ENCODE measurements at places on chromosomes 16 and 17. TPM values are rescaled to one million over a fixed set of nuclear protein-coding genes. Genes with fewer than 3 reads are reported as not detected.

DNA sequence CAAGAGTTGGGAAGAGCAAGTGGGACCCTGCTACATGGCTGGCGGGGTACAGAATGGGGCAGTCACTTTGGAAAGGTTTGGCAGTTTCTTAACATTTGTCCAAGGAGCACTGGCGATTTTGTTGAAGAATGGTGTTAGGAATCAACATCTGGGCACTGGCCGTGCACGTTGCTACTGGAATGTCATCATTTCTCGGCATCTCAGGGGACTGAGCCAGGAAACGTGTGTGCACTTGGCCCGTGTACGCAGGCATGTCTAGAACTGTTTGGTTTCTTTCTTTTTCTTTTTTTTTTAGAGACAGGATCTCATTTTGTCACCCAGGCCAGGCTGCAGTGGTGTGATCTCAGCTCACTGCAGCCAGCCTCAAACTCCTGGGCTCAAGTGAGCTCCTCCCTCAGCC, 17.3 kb upstream of the FOXK2 start:
- H3K36me3 ChIP-seq = no peaks in the 10 kb centered on the region
- peaks cover 18% of the 10 kb centered on the region for H3K4me1 ChIP-seq
- H3K27me3 ChIP-seq = no peaks in the 10 kb centered on the region
- no peak overlapping the region for H3K4me3 ChIP-seq
- H3K27ac ChIP-seq = no peak overlapping the region
- no peak for DNase-seq

GRCh38 chr16:30085247-30085646, 6.5 kb downstream of the TBX6 start:
- H3K27ac ChIP-seq = no peak overlapping the region
- peaks cover 3% of the 10 kb centered on the region for H3K4me1 ChIP-seq
- DNase-seq = no peak
- H3K27me3 ChIP-seq = no peaks in the 10 kb centered on the region
- H3K4me3 ChIP-seq = no peak overlapping the region

SLC13A2 gene
- total RNA-seq = not detected

LRRC37A gene
- 1.7 TPM for total RNA-seq

- no peaks in the 10 kb centered on the region for H3K36me3 ChIP-seq
- peaks cover 12% of the 10 kb centered on the region for H3K4me1 ChIP-seq
- H3K4me3 ChIP-seq = no peak overlapping the region
- no peak for DNase-seq
- H3K27ac ChIP-seq = no peak overlapping the region
Measured at GRCh38 chr17:50853781-50854180, 12.4 kb downstream of the TOB1 start.

DNA sequence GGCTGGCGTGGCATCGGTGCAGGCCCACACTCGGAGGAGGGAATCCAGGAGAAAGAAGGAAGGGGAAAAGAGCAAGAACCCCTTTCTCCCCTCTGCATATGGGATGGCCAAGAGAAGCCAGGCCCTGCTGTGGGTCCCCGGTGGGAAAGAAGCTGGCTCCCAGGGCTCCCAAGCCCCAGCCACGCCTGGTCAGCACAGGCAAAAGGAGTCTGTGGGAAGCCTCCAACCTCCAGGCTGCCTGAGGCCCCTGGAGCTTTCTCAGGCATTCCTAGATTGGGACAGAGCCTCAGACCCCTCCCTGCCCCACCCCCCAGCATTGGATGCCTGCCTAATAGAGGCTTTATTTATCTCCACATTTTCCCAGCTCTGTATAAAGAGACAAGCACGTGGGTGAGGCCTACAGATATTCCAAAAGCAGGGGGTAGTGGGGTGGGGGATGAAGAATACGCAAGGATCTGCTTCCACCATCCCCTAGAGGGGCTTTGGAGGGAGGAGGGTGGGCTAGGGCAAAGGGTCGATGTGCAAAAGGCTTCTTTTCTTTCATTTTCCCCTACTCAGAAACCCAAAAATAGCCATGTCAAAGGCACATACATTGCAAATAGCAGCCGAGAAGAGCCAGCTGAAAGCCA, 56.4 kb downstream of the MPRIP start:
- H3K27ac ChIP-seq = no peak overlapping the region
- H3K4me3 ChIP-seq = no peak overlapping the region
- no peaks in the 10 kb centered on the region for H3K27me3 ChIP-seq
- DNase-seq = no peak

TAT gene
- total RNA-seq = not detected

DNA sequence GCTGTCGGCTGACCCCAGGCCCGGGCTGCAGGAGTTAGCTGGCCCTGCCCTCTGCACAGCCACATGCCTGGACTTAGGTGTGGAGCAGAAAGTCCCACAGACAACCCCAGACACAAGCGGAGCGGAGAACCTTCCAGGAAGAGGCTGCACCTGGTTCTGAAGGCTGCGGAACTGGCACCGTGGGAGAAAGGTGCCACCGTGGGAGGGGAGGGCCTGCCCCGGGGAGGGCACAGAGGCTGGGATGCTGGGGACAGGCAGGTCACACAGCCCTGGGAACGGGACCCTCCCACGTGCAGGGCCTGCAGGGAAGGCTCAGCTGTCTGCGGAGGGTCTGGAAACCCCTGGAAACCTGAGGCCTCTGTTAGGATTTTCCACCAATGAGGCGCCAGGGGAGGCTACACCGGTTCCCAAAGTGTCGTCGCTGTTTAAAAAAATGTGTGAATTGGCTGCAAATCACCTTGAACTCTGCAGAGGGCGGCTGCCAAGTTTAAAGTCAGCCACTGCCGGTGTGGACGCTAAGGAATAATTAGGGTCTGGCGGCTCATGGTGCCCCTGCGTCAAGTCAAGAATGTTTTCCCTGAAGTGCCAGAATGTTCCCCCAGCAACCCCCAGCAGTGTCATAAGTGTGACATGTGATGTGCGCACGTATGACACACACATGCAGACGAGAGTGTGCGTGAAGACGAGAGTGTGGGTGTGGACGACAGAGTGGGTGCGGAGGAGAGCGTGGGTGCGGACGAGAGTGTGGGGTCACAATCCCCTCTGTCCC, 50.9 kb upstream of the PABPN1L start:
- no peaks in the 10 kb centered on the region for H3K36me3 ChIP-seq
- no peak for DNase-seq
- no peak overlapping the region for H3K27ac ChIP-seq

- DNase-seq = peak; percentile 15
- no peak overlapping the region for H3K4me3 ChIP-seq
Measured at GRCh38 chr16:31705371-31705770, 168.2 kb upstream of the ZNF267 start.

- no peak overlapping the region for H3K4me3 ChIP-seq
- H3K27ac ChIP-seq = no peak overlapping the region
- H3K4me1 ChIP-seq = peaks cover 3% of the 10 kb centered on the region
- no peaks in the 10 kb centered on the region for H3K36me3 ChIP-seq
- no peaks in the 10 kb centered on the region for H3K27me3 ChIP-seq
Measured at GRCh38 chr17:20992987-20993862, 49.6 kb downstream of the USP22 start.

GRCh38 chr17:78346605-78347250, 13.1 kb downstream of the SOCS3 start:
- no peak overlapping the region for H3K4me3 ChIP-seq
- no peak for DNase-seq
- H3K27me3 ChIP-seq = no peaks in the 10 kb centered on the region
- H3K27ac ChIP-seq = no peak overlapping the region

GRCh38 chr16:70675851-70676513, 9.9 kb downstream of the MTSS2 start:
- DNase-seq = no peak
- no peaks in the 10 kb centered on the region for H3K4me1 ChIP-seq
- H3K27ac ChIP-seq = no peak overlapping the region
- no peaks in the 10 kb centered on the region for H3K36me3 ChIP-seq

ZCCHC14 gene
- total RNA-seq = not detected

TSPAN10 gene
- 1.7 TPM for total RNA-seq

GRCh38 chr16:70729292-70729691, 43.4 kb upstream of the MTSS2 start:
- no peaks in the 10 kb centered on the region for H3K27me3 ChIP-seq
- H3K27ac ChIP-seq = no peak overlapping the region
- no peaks in the 10 kb centered on the region for H3K36me3 ChIP-seq
- no peaks in the 10 kb centered on the region for H3K4me1 ChIP-seq

- H3K4me1 ChIP-seq = peaks cover 18% of the 10 kb centered on the region
- no peak overlapping the region for H3K4me3 ChIP-seq
- no peaks in the 10 kb centered on the region for H3K27me3 ChIP-seq
- H3K36me3 ChIP-seq = no peaks in the 10 kb centered on the region
Measured at GRCh38 chr17:68302066-68302564, 10.8 kb downstream of the ARSG start.

DNA sequence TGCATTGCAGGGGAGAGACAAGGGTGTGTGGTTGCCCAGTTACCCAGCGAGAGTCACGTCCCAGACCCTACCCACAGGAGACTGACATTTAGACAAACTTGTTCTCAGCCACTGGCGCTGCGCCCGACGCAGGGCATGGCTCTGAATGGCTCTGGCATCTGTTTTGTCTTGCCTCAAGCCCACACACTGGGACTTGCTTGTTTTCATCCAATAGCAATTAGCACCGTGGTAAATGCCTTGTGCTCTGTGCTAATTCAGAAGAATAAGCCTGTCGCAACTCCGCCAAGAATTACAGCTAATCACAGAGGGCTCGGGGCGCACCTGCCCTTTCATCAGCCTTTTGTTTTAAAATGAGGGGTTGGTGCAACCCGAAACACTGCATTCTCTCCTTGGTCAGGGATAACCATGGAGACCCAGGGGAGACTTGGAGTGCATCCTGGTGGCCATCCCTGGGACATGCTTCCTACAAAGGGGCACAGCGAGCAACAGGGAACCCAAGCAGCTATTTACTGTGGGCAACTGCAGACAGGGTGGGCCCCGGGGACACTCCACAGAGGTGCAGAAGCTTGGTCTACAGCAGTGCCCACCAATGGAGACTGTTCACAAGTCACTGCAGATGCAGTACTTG, 220.6 kb upstream of the ZFHX3 start:
- H3K36me3 ChIP-seq = no peaks in the 10 kb centered on the region
- no peak overlapping the region for H3K27ac ChIP-seq
- H3K27me3 ChIP-seq = no peaks in the 10 kb centered on the region
- H3K4me1 ChIP-seq = no peaks in the 10 kb centered on the region

DNA sequence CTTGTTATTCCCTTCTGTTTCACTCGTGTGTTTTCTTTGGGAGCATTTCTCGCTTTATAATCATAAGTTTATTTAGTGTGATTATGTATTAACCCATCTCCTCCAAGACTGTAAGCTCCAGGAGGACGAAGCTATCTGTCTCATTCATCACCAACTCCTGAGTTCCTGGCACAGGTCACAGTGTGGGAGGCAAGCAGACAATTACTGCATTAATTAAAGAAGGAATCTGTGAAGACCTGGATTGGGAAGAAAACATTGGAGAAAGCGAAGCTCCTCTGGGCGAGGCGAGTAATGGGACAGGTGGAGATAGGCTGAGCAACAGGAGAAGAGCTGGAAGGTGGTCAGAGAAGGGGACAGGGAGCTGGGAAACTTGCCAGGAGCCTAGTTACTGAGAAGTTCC, 7.8 kb upstream of the CAMKK1 start:
- no peaks in the 10 kb centered on the region for H3K36me3 ChIP-seq
- H3K27ac ChIP-seq = no peak overlapping the region
- no peak overlapping the region for H3K4me3 ChIP-seq
- no peak for DNase-seq
- H3K27me3 ChIP-seq = no peaks in the 10 kb centered on the region
- H3K4me1 ChIP-seq = peaks cover 5% of the 10 kb centered on the region

GRCh38 chr17:46847204-46848191, 3.9 kb upstream of the WNT9B start:
- no peak overlapping the region for H3K27ac ChIP-seq
- no peaks in the 10 kb centered on the region for H3K36me3 ChIP-seq
- H3K27me3 ChIP-seq = no peaks in the 10 kb centered on the region
- DNase-seq = no peak
- no peaks in the 10 kb centered on the region for H3K4me1 ChIP-seq
- no peak overlapping the region for H3K4me3 ChIP-seq

NEUROD2 gene
- not detected for total RNA-seq

GRCh38 chr17:3647769-3648555, 11.4 kb downstream of the CTNS start:
- peaks cover 24% of the 10 kb centered on the region for H3K4me1 ChIP-seq
- DNase-seq = peak; percentile 80
- peaks cover 6% of the 10 kb centered on the region for H3K36me3 ChIP-seq
- no peak overlapping the region for H3K4me3 ChIP-seq

IL17C gene
- not detected for total RNA-seq

DNA sequence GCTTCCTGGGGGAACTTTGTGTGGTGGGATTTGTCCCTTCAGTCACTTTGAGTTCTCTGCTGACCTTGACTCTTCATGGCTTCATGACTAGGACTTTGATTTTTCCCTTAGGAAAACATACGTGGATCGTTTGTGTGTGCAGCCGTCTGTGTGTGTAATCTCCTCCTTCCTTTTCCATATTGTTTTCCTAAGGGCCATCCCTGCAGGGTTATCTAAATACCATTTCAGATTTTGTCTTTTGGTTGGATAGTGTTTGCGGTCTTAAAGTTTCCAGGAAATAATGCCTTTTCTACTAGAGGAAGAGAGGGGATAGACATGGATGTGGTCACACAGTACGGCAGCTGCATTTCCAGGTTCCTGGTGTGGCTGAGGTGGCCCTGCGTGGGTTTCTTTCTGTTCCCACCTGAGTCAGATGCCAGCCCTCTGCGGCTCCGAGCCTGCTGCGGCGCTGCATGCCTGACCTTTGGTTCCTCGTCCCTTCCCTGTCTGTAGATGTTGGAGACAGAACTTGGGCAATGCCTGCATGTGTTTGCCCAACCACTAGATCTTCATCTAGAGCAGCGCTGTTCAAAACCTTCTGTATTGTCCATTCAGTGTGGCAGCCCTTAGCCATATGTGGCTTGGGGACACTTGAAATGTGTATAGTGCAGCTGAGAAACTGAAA, 72.0 kb upstream of the LGALS9 start:
- H3K4me3 ChIP-seq = no peak overlapping the region
- H3K4me1 ChIP-seq = no peaks in the 10 kb centered on the region
- H3K27ac ChIP-seq = no peak overlapping the region
- no peak for DNase-seq
- no peaks in the 10 kb centered on the region for H3K27me3 ChIP-seq

- H3K4me3 ChIP-seq = no peak overlapping the region
- no peaks in the 10 kb centered on the region for H3K27me3 ChIP-seq
- no peaks in the 10 kb centered on the region for H3K36me3 ChIP-seq
- no peaks in the 10 kb centered on the region for H3K4me1 ChIP-seq
Measured at GRCh38 chr17:34798581-34798980, 162.7 kb downstream of the CCT6B start.

CKLF gene
- total RNA-seq = 76.0 TPM

NPIPA2 gene
- total RNA-seq = not detected

- H3K4me1 ChIP-seq = peaks cover 32% of the 10 kb centered on the region
- peaks cover 15% of the 10 kb centered on the region for H3K36me3 ChIP-seq
- no peak overlapping the region for H3K27ac ChIP-seq
- no peak for DNase-seq
- no peaks in the 10 kb centered on the region for H3K27me3 ChIP-seq
Measured at GRCh38 chr17:78120971-78121800, 7.4 kb downstream of the TMC6 start.

DNA sequence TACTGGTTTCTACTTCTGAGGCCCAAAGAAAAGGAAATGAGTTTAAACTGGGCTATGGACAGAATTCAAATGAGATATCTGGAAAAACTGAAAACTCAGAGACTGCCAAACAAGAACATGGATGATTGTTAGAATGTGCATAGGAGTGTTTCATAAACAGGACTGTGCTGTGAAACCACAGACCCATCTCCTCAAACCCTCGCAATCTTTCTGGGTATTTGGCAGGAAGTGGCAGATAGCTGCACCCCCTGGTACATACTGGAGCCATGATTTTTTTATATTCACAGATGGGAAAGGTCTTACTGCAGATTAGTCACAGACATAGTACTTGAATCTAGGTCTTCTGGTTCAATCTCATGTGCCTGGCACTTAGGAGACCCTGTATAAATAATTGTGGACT, 145.0 kb downstream of the CCDC182 start:
- no peak for DNase-seq
- peaks cover 84% of the 10 kb centered on the region for H3K4me1 ChIP-seq
- H3K27ac ChIP-seq = peak overlapping the region; percentile 99
- 0 out of 2 replicates have a peak, but pooled peaks cover 3% of the 10 kb centered on the region for H3K36me3 ChIP-seq
- H3K27me3 ChIP-seq = no peaks in the 10 kb centered on the region
